ENCODE measurements at places on chromosomes 3 and 15.

DNA sequence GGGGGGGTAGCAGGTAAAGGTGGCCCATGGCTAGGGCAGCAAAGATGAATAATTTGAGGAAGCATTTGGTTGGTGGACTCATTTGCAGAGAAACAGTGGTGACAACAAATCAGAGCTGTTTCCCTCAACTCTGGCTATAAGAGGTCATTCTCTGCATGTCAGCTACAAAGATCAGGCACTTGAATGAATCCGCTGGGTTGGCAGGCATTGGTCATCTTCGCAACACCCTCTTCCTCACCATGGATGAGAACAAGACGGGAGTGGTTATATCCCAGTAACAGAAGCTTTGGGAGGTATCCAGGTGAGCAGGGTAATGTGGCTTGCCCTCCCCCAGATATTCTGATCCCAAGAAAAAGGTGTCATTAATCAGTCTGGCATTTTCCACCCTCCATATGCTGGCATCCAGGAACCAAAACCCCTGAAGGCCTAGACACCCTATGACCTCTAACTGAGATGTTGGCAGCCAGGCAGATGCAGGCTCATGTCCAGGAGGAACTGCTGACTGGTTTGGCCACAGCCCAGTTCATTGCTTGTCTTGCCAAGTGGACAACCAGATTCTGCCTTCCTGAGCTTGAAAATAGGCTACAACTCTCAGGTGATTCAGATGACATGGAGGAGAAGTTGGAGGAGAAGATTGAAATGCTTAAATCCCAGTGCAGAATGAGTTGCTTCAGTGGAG is 108.9 kb upstream of the TRIM42 start:
- DNase-seq: no peak

- DNase-seq: no peak
These were observed 332.7 kb upstream of the ADAMTS9 start for GRCh38 chr3:65020281-65021160.

GRCh38 chr3:36956155-36956554 is 11.3 kb upstream of the TRANK1 start:
- no peak for DNase-seq

- DNase-seq: no peak
These were observed 9.1 kb upstream of the HDAC11 start for GRCh38 chr3:13470894-13471574.

DNA sequence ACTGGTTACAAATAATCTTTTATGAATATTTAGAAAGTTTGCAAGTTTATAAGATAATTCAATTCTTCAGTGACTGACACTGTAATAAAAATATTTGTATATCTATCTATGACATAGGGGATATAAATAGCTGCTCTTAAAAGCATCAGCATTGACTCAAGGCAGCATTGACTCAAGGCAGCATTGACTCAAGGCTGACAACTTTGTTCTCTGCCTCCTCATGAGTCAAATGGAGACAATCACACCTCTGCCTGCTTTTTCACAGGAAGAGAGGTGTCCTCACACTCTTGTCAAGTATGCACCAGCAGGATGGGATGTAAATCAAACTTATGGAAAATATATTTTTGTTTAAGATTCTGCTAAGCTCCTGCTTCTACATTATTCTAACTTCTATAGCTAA is 1173.1 kb downstream of the NSUN3 start:
- DNase-seq: no peak

GRCh38 chr3:131794766-131795388 is 239.9 kb downstream of the CPNE4 start:
- no peak for DNase-seq

GRCh38 chr3:23550402-23550801 is 255.4 kb upstream of the UBE2E1 start:
- no peak for DNase-seq

- no peak for DNase-seq
These were observed 257.2 kb upstream of the TPRG1 start for GRCh38 chr3:188914552-188914951.

DNA sequence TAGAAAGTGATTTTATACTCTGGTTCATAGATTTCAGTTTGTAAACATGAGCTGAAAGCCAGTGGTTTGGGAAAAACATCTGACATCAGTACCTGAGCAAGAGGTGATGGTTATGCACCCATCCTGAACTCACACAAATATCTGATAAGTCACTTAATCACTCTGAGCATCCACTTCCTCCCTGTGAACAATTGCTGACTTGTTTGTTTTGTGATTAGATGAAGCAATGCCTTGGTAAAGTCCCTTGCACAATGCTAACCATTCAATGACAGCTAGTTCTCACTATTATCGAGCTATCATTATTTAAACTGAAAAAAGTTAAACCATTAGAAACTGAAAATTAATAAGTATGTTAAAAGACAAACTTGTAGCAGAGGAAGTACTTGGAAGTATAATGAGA is 303.0 kb downstream of the PLOD2 start:
- DNase-seq: no peak

GRCh38 chr3:30248423-30248822 is 358.0 kb upstream of the TGFBR2 start:
- DNase-seq: no peak

- DNase-seq: no peak
These were observed 63.1 kb downstream of the SLC12A8 start for GRCh38 chr3:125149462-125149861.

- DNase-seq: no peak
These were observed 124.7 kb upstream of the TSPAN3 start for GRCh38 chr15:77195586-77195985.

DNA sequence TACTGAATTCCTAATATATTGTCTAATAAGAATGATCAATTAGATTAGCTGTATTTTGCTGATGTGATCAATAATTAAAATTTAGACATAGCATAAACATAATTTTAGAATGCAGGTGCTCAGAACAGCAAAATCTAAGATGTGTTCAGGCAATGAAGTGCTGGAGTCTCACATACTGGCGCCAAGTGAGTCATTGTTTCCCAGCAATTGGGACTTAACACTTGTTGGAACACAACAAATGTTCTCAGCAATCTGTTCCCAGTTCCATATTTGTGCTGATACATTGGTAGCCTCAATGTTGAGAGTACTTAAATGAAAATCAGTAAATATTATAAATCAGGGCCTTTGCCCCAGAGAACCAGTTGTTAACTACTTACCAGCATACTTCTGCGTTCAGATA is 619.0 kb downstream of the ROBO1 start:
- no peak for DNase-seq

DNA sequence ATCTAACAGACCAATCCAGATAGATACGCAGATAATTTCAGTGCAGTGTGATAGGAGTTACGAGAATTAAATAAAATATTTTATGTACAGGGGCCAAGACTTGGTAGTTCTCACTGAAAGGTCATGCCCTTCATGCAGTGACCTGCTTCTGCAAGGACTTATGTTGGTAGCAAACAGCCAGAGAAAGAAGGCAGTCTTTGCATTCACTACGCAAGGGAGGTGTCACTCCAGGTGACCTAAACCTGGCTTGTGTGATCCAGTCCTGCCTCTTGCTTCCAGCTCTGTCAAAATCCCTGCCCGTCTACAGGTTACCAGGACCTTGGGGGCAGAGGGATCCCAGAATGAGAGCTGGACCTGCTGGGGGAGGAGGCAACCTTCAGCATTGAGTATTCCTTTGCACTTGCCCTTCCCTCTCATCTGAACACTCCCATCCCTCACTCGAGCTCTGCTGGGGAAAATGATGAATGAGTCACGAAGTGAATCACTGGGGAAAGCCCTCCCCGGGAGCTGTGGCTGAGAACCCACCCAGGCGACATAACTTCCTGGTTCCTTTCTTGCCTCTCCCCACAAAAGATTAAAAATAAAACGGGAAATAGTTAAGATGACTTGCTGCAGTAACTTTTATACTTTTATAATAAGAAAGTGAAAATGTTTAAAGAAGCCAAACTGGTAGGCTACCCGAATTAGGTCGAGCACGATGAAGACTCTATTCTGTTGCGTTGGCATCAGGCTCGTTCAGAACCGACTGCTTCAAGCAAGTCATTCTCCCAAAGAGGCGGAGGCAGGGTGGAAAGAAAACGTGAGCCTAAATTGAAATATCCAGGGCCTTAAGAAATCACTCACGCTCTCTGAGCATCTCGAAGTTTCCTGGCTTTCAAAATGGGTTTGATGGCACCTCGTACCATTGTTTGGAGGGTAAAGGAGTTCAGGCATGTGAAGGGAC is 216.1 kb downstream of the SLCO3A1 start:
- DNase-seq: peak; percentile 62

GRCh38 chr15:39376371-39376909 is 204.4 kb upstream of the THBS1 start:
- DNase-seq: no peak

GRCh38 chr3:130316169-130316568 is 29.3 kb upstream of the COL6A5 start:
- no peak for DNase-seq

DNA sequence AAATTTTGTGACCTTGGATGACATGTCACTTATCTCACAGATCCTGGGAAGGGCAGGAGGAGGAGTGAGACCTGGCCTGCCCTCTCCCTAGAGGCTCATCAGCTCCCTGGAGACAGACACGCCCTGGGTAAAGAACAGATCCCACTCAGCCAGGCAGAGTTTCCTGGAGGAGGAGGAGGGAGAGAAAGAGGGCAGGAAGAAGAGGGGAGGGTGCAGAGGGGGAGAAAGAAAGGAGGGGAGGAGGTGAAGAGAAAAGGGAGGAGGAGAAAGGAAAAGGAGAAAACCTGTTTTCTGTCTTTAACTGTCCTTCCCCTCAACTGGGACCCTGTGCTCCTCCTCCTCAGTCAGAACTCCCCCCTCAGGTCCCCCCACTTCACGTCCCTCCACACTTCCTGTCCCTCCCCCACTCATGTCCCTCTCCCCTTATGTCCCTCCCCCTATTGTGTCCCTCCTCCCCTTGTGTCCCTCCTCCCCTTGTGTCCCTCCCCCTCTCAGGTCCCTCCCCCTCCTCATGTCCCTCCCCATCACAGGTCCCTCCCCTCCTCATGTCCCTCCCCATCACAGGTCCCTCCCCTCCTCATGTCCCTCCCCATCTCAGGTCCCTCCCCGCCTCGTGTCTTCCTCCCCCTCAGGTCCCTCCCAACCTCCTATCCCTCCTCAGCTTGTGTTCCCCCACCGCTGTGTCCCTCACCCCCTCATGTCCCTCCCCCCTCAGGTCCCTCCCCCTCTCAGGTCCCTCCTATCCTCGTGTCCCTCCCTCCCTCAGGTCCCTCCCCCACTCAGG is 52.3 kb upstream of the CGNL1 start:
- DNase-seq: no peak

- DNase-seq: no peak
These were observed 37.8 kb upstream of the GRIP2 start for GRCh38 chr3:14577897-14578296.

DNA sequence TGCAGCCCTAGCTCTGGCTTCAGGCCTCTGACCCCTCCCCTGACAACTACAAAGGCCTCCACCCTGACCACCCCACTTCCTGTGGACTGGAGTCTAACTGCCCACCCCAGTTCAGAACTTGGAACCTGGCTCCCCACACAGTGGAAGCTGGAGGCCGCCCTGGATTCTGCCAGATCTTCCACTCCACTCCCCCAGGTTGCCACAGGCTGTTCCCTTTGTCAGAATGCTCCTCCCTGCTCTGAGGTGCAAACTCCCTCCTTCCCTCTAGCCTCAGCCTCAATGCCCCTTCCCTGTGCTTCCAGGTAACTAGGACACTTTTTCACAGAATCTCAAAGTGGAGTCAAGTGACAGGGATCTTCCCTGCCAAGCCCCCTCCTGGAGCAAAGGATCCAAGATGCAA is 62.8 kb upstream of the TMEM115 start:
- DNase-seq: no peak

DNA sequence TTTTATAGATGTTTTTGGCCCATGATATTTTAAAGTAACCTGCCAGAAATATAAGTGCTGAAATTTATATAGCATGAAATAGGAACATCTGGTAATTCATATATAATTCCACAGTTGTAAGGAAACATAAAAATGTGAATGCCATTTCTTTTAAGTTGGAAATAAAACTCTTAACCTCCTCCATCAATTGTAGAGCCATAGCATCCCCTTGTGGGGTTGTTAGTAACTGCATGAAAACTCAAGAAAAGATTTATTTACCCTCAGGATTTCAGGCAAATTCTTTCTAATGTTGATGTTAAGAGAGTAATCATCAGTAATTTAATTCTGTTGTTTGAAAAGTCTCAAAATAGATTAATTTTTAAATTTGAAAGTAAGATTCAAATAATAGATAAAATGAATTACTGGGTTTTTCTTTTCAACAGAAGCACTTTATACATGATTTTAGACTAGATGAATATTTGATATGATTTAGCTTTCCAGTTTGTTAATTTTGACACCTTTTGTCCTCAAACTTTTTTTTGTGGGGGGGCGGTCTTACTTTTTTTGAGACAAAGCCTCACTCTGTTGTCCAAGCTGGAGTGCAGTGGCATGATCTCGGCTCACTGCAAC is 74.7 kb downstream of the RASA2 start:
- DNase-seq: no peak

DNA sequence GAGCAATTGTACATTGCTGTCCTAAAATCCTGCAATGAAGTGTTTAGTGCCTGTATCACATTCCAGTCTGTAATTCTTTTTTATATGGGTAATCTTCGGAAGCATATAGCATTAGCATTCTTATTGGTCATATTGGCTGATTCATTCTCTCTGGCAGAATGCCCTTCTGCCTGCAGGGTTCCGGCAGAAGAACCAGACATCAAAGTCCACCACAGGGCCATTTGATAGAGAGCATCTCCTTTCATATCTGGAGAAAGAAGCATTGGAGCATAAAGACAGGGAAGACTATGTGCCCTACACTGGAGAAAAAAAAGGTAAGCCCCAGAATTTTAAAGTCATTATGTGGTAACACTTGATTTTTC is 39.6 kb downstream of the TMOD3 start:
- no peak for DNase-seq

DNA sequence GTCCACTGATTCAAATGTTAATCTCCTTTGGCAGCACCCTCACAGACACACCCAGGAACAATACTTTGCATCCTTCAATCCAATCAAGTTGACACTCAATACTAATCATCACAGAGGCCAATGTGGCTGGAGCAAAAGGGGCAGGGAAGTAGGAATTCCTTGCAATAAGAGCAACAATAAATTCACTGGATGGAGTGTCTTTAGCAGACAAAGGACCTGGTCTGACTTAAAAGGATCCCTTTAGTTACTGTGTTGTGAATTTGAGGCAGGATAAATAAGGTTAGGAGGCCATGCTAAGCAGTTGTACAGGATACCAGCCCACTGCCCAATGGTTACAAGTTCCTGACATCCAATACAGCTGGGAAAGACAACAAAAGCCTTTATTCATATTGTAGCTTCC is 12.3 kb upstream of the GFM1 start:
- no peak for DNase-seq

- DNase-seq: no peak
These were observed 218.4 kb upstream of the TLE3 start for GRCh38 chr15:70316059-70316600.

DNA sequence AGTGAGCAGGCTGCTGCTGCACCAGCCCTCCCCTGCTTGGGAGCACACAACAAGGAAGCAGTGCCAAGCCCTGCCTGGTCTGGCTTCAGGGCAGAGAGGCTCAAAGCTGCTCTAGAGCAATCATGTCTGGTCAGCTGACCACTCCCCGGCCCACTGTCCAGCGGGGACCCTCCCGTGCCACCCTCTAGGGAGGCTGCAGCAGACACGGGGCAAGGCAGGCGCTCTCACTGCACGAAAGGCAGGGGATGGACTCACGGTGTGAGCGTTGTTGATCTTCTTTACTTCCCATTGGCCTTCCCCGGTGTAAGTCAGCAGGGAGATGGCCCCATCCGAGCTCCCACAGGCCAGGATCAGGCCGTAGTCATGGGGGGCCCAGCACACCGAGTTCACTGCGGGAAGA is 9.2 kb downstream of the SEC13 start:
- no peak for DNase-seq

- DNase-seq: no peak
These were observed 33.3 kb upstream of the PIK3CB start for GRCh38 chr3:138867996-138868395.

GRCh38 chr3:11335056-11335608 is 62.9 kb downstream of the ATG7 start:
- no peak for DNase-seq

Data from activated naive CD4-positive, alpha-beta T cell treated with Interleukin-2 at 50 U/mL for 16 hours (primary cell).